ENCODE measurements at places on chromosomes 4 and X.

DNA sequence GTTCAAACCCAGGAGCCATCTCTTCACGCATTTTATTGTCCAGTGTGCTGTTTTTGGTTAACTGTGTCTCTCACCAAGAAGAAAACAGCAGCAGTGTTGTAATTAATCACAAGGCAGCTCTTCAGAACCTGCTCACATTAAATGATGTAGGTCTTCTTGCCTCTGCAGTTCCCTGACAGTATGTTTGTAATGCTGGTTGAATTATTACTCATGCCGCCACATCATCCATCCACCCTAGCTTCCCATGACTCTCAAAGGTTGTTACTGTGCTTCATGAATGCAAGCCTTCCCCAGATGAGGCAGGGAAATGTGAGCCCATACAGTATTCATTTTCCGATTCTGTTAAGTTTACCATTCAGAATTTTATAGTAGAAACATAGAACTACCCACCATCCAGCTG lies 17.4 kb downstream of the TLR10 start:
- no peak for DNase-seq

DNA sequence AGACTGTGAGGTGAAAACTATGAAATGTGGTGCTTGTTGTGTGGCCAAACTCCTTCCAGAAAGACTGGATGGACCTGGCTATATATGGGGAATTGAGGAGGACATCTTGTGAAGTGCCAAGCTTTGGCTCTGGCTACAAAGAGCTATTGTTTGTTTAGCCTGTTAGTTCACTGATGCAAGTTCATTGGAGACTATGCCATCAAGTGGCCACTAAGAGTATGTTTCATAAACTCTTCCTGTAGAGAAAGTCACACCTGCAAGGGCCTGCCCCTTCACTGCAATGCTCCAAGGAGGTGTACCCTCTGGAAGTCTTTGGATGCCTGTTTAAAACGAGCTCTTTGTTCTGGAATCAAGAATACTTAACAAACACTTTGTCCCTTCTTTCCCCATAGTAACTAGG lies 382.0 kb downstream of the GABRG1 start:
- no peak for DNase-seq

GRCh38 chr4:13599159-13599558 lies 28.4 kb downstream of the BOD1L1 start:
- DNase-seq = peak; percentile 8

DNA sequence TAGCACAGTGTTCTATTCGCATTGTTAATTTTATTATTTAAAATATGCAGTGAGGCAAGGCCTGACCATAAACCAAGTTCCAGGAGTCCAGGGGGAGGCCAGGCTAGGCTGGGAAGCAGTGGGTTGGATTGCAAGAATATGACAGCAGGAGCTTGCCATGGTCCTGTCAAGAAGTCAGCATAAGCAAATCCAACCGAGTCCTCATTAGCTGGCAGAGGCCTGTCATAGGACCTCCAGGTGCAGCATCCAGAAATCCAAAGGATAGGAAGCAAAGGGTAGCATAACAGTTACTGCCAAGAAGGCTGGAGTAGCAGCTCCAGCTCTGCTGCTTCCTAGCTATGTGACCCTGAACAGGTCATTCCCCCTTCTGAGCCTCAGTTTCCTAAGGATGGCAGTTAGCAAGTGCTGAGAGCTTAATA lies 13.4 kb downstream of the PJA1 start:
- DNase-seq = no peak

- DNase-seq = no peak
Observed at GRCh38 chr4:149754526-149754925, 61.1 kb downstream of the IQCM start.

DNA sequence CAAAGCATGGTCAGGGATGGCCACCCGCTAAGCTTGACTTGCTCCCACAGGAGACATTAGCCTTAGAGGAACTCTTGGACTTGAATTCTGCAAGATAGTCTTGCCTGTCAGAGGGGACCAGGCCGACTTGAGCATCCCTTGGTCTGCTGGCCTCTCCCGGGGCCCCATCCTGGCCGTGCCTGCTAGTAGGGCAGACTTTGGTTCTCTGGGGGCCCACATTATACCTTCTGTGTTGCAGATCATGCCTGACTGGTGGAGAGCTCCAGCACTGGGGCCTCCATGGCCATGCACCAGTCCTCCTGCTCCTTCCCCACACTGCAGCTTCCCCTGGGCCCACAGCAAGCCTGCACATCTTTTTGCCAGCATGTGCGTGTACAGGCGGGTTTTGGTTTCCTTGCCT lies 46.5 kb downstream of the DACH2 start:
- DNase-seq = no peak

Measured in OCI-LY7 (cell line).